ENCODE measurements at places on chromosomes 5 and 9. TPM values are rescaled to one million over a fixed set of nuclear protein-coding genes. Genes with fewer than 3 reads are reported as not detected.

The MRRF gene
- total RNA-seq = 36.8 TPM

The ARID3C gene
- total RNA-seq = not detected

The CD180 gene
- total RNA-seq = 0.81 TPM

GRCh38 chr5:173016598-173017046 lies 33.1 kb downstream of the ATP6V0E1 start:
- DNase-seq = no peak
- H3K27me3 ChIP-seq = no peaks in the 10 kb centered on the region
- peak overlapping the region; percentile 84 for H3K27ac ChIP-seq
- H3K36me3 ChIP-seq = no peaks in the 10 kb centered on the region
- H3K4me3 ChIP-seq = peak overlapping the region; percentile 45

DNA sequence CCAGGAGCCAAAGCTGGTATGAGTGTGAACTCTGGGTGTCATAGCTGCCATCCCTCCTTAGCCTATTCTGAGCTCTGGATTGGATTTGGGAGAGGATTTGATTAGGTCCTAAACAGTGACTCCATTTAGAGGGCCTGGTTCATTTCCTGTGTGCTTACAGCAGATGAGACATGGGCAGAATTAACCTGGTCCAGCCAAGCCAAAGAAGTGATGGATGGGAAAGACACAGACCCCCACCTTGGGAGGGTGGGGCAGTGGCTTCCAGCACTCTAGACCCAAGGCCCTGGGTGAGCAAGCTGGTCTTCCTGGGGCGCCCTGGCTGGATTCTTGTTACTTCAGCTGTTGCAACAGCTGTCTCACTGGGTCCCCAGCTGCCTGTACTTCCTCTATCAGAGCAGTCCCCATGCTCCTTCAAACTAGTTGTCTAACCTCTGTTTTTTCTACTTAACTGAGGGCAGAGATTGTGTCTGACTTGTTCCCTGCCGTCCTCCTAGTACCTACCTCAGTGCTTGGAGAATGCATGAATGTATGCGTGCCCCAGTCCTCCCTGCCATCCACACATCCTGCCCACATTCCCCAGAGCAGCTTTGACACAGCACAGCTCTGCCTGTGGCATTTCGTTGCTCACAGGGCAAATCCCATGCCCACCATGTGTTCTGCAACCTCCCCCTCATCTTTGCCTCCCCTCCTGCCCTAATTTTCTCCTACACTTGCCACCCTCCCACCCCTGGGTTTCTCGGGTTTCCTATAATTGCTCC lies 115.9 kb downstream of the RGS3 start:
- no peak overlapping the region for H3K4me3 ChIP-seq
- H3K27ac ChIP-seq = peak overlapping the region; percentile 86
- no peak for DNase-seq
- no peaks in the 10 kb centered on the region for H3K27me3 ChIP-seq
- H3K4me1 ChIP-seq = peaks cover 85% of the 10 kb centered on the region
- peaks cover 11% of the 10 kb centered on the region for H3K36me3 ChIP-seq

DNA sequence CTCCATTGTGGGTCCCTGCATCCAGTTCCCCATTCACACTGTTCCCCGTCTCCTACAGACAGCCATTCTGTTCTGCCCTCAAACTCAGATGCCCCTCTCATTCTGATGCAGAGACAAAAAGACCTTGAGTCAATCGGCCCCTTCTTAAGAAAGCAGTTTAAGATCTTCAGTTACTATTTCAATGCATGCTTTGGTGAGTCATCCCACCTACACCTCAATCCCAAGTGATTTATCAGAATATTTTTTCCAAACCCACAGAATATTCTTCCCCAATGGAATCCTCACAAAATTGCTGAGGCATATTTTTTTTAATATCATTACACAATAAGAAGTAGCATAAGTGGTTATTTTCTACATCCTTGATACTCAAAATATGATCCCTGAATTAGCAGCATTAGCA lies 92.4 kb upstream of the SLC1A1 start:
- no peak overlapping the region for H3K27ac ChIP-seq
- no peaks in the 10 kb centered on the region for H3K36me3 ChIP-seq
- DNase-seq = no peak
- no peaks in the 10 kb centered on the region for H3K4me1 ChIP-seq
- no peak overlapping the region for H3K4me3 ChIP-seq
- H3K27me3 ChIP-seq = no peaks in the 10 kb centered on the region

DNA sequence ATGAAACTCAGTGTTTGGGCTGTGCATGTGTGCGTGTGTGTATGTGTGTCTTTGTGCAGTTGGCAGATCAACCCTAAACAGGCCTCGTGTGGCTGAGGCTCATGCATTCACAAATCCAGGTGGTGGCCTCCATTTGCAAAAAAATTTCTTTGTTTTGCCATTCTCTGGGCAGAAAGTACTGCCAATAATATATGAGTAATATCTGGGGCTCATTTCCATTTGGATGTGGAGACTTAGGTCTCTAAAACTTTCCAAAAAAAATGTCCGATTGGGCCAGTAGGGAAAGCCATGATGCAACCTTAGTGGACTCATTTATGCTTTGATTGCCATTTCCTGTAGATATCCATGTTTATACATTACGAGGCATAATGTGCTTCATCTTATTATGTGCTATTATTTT lies 77.9 kb upstream of the RPS23 start:
- H3K27ac ChIP-seq = peak overlapping the region; percentile 74
- no peak overlapping the region for H3K4me3 ChIP-seq
- H3K4me1 ChIP-seq = peaks cover 28% of the 10 kb centered on the region
- no peak for DNase-seq

GRCh38 chr5:57751710-57752109 lies 269.1 kb upstream of the ACTBL2 start:
- no peaks in the 10 kb centered on the region for H3K4me1 ChIP-seq
- H3K4me3 ChIP-seq = no peak overlapping the region
- H3K27me3 ChIP-seq = no peaks in the 10 kb centered on the region
- H3K36me3 ChIP-seq = no peaks in the 10 kb centered on the region
- DNase-seq = no peak

DNA sequence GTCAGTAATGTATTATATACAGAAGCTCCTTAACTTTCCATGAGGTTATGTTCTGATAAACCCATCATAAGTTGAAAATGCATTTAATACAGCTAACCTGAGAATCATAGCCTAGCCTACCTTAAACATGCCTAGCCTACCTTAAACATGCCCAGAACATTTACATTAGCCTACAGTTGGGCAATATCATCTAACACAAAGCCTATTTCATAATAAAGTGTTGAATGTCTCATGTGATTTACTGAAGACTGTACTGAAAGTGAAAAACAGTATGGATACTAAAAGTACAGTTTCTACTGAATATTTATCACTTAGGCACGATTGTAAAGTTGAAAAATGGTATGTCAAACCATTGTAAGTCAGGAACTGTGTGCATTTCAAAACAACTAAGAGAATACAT lies 1.6 kb downstream of the GM2A start:
- H3K36me3 ChIP-seq = no peaks in the 10 kb centered on the region
- H3K27ac ChIP-seq = no peak overlapping the region
- H3K27me3 ChIP-seq = no peaks in the 10 kb centered on the region
- peak overlapping the region; percentile 84 for H3K4me3 ChIP-seq

- H3K36me3 ChIP-seq = no peaks in the 10 kb centered on the region
- no peak overlapping the region for H3K4me3 ChIP-seq
- H3K27ac ChIP-seq = no peak overlapping the region
- H3K4me1 ChIP-seq = peaks cover 21% of the 10 kb centered on the region
Measured at GRCh38 chr5:112551419-112552032, 132.4 kb upstream of the EPB41L4A start.

- H3K27me3 ChIP-seq = no peaks in the 10 kb centered on the region
- H3K4me3 ChIP-seq = no peak overlapping the region
- H3K36me3 ChIP-seq = no peaks in the 10 kb centered on the region
- peaks cover 49% of the 10 kb centered on the region for H3K4me1 ChIP-seq
Measured at GRCh38 chr9:131728961-131729360, 10.9 kb downstream of the RAPGEF1 start.

GRCh38 chr5:56763182-56763581 lies 52.2 kb upstream of the MAP3K1 start:
- no peaks in the 10 kb centered on the region for H3K4me1 ChIP-seq
- no peak for DNase-seq
- H3K27ac ChIP-seq = no peak overlapping the region
- no peaks in the 10 kb centered on the region for H3K36me3 ChIP-seq
- H3K4me3 ChIP-seq = no peak overlapping the region
- no peaks in the 10 kb centered on the region for H3K27me3 ChIP-seq

DNA sequence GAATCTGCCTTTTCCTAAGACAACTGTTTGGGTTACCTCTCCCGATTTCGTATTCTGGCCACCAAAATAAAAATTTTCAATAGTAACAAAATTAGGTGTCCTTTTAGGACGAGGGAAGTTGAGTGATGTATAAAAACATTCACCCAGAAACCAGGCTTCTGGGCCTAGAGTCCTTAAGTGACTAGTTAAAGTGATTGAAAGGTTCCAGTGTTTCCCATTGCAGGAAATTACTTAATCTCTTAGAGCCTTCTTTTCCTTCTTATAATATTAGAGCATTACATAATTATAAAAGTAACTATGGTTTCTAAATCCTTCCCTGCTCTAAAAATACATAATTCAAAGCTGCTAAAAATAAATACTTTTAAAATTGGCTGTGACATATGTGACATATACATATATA lies 7.3 kb downstream of the MCIDAS start:
- H3K4me3 ChIP-seq = no peak overlapping the region
- H3K27ac ChIP-seq = no peak overlapping the region
- H3K27me3 ChIP-seq = peaks cover 23% of the 10 kb centered on the region
- no peak for DNase-seq
- H3K4me1 ChIP-seq = peaks cover 5% of the 10 kb centered on the region

DNA sequence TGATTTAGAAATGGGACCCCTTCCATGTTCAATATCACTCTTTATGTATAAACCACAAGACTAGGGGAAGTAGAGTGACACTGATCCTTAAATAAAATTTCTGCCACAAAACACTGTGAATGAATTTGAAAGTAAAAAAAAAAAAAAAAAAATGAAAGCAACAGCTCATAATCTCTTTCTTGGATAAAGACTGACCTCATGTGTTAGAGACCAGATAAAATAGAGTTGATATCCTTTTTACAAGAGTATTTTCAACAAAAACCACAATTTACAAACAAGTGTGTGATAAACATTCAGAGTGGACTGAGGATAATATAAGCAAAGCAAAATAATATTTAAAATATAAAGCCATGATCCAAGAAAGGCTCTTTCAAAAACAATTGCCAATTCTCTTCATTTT lies 180.2 kb downstream of the FBXL17 start:
- H3K4me1 ChIP-seq = no peaks in the 10 kb centered on the region
- no peak for DNase-seq

DNA sequence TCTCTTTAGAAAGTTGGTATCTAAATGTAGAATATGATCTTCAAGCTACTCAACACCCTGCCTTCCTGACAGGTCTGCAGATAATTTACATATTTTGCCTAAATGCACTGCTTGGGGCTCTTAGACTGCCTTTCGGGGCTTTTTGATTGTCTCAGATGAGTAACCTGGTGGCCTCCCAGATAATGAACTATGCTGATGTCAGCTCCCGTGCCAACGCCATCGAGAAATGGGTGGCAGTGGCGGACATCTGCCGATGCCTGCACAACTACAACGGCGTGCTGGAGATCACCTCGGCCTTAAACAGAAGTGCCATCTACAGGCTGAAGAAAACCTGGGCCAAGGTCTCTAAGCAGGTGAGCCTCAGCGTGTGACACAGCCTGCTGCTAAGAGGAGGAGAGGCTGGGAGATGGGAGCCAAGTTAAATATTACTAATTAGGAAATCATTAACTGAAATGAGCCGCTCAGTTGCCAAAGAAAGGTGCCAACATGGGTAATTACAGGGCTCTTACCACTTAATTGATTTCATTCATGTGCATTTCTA lies 20.8 kb upstream of the CKMT2 start:
- H3K27me3 ChIP-seq = no peaks in the 10 kb centered on the region
- no peak for DNase-seq
- H3K4me1 ChIP-seq = no peaks in the 10 kb centered on the region
- no peak overlapping the region for H3K27ac ChIP-seq
- H3K36me3 ChIP-seq = no peaks in the 10 kb centered on the region

GRCh38 chr5:135971701-135972100 lies 16.9 kb upstream of the LECT2 start:
- no peaks in the 10 kb centered on the region for H3K4me1 ChIP-seq
- DNase-seq = no peak
- H3K36me3 ChIP-seq = no peaks in the 10 kb centered on the region
- H3K27ac ChIP-seq = no peak overlapping the region
- no peak overlapping the region for H3K4me3 ChIP-seq

DNA sequence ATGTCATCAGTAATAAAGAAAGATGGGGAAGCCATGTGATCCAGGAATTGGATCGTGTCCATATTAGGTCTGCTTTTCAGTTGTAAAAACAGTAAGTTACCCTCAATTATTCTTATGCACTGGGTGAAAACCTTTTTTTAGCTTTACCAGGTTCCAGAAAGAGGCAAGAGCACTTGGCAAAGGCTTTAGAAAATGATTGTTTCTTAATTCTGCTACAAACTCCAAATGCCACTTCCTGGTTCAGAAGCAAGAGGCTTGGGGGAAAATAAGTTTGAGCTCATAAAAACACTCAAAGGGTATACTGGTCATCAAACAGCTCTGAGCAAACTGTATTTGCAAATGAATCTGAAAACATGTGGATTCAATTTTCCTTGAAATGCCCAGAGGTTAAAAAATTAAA lies 615.6 kb downstream of the EBF1 start:
- H3K4me1 ChIP-seq = peaks cover 5% of the 10 kb centered on the region
- no peak overlapping the region for H3K27ac ChIP-seq
- H3K36me3 ChIP-seq = no peaks in the 10 kb centered on the region
- DNase-seq = no peak

DNA sequence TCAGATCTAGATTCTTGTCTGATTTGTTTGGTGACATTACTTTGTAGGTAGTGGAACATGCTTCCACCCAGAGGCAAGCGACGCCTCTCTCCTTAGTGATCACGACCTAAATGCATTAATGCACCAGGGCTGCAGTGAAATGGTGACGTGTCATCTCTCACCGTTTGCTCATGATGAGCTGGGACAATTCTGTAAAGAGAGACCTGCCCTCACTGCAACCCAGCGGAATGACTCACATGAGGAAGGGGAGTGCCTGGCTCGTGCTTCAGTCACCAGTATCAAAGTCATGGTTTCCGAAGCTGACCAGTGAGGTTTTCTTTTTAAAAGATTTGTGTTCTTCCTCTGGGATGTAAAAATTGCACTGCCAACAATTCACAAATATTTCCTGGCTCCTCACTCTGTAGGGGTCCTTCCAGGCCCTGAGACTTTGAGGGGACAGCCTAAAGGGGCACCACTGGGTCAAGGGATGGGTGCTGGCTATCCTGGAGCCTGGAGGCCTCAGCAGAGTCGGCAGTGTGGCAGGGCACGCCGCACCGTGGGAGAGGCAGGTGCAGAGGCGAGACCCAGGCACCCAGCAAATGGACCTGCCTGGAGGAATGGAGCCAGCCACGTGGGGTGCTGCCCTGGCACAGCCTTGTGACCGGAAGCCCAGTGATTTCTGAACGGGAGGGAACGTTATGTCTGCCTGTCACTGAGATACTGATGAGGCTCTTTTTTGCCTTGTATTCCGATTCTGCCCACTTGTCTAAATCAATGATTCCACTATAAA lies 17.3 kb downstream of the QSOX2 start:
- H3K4me1 ChIP-seq = no peaks in the 10 kb centered on the region
- no peak overlapping the region for H3K27ac ChIP-seq
- H3K4me3 ChIP-seq = peak overlapping the region; percentile 28
- no peaks in the 10 kb centered on the region for H3K27me3 ChIP-seq
- H3K36me3 ChIP-seq = peaks cover 9% of the 10 kb centered on the region

GRCh38 chr5:149887622-149888183 lies 56.9 kb downstream of the PDE6A start:
- DNase-seq = no peak
- H3K4me3 ChIP-seq = no peak overlapping the region
- H3K27ac ChIP-seq = no peak overlapping the region
- H3K36me3 ChIP-seq = no peaks in the 10 kb centered on the region
- no peaks in the 10 kb centered on the region for H3K4me1 ChIP-seq

GRCh38 chr9:111582888-111583287 lies 16.6 kb downstream of the PTGR1 start:
- peaks cover 29% of the 10 kb centered on the region for H3K36me3 ChIP-seq
- no peak for DNase-seq
- no peak overlapping the region for H3K4me3 ChIP-seq
- no peak overlapping the region for H3K27ac ChIP-seq
- H3K4me1 ChIP-seq = no peaks in the 10 kb centered on the region
- no peaks in the 10 kb centered on the region for H3K27me3 ChIP-seq

All from thoracic aorta (tissue), 2 donors.